ENCODE measurements at places on chromosomes 11 and 22.

DNA sequence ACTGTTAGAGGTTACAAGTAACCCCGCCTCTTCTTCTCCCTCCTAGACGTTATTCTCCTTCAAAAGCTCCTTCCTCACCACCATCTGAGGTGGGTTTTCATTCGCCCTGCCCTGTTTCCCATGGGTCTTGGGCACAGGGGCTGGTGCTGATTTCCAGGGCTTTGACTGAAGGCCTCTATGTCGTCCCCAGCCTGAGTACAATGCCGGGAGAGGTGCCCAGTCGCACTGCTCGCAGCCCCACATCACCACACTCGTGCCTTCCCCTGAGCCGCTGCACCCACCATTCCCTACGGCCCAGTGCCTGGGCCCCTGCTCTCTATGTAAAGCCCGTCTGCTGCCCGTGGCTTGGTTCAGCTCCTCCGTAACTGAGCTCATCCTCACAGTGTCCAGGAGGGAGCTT lies 169.8 kb downstream of the DSCAML1 start:
- DNase-seq = no peak

- DNase-seq = no peak
These were observed 433.2 kb downstream of the MIAT start for GRCh38 chr22:27090611-27091011.

DNA sequence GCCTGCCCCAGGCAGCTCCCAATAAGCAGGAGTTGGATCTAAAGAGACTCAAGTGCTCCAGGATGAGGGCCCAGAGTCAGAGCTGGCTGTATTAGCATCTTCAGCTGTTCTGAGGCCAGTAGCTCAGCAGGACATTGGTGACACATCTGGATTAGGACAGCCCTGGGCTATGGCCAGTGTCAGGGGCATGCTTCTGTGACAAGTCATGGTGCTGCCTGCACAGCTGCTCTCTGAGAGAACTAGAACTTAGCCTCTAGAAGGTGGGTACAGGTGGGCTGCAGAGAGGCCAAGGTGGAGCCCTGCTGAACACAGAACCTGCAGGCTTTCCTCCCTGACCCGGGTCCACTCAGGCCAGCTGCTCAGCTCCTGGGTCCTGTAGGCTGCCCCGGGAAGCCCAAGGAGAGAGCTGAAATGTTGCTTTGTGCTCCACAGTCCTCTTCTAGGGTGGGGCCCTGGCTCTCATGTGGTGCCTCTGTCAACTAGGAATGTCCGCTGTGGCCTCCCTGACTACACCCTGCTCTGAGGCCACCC lies 426.9 kb downstream of the SOX6 start:
- no peak for DNase-seq

DNA sequence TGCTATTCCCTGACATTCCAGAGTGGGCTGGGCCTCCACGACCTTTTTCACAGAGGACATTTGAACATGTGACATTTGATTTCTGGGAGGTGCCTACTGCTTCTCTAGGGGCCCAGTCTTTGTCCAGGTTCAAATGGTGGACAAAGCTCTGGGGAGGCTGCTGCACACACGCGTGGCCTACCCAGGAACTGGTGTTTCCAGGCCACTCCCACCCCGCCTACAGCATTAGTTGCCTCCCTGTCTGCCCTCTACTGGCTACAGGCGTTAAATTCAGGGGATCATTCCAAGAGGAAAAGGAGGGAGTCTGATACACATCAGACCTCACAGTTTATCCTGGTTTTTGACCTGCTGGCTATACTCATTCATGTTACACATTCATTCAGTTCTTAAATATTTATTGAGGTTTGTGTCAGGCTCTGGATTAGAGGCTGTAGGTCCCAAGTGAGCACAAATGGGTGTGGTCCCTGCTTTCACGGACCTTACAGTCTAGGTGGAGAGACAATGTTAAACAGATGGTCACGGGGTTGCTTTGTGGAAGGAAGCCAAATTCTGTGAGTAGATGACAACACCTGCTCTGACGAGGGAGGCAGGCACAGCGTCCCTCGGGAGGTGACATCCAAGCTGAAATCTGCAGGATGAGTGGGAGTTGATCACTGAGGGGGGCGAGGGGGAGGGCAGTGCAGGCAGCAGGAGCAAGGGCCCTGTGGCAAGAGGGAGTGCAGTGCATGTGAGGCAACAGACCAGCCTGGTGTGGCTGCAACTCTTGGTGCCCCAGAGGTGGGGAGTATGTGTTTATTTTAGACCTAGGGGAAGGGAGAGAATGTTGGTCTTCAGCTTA lies 11.8 kb downstream of the TUB start:
- peak; percentile 15 for DNase-seq

DNA sequence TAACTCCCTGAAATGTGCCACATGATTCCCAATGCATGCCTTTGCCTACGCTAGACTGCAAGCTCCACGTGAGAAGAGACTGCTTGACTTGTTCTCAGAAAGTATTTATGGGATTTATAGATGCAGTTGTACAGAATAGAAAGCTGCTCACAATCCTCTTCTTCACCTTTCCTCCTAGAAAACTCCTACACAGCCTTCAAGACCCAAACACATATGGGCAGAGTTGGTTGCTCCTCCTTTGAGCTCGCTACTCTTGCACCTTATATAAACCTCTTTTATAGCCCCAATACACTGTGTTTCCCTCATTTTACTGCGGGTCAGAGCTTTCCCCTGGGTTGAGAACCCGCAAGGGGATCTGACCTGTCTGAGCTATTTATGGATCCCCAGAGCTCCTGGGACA lies 16.4 kb downstream of the C1QTNF6 start:
- DNase-seq = no peak

GRCh38 chr11:74011360-74012073 lies 2.6 kb upstream of the UCP3 start:
- no peak for DNase-seq

DNA sequence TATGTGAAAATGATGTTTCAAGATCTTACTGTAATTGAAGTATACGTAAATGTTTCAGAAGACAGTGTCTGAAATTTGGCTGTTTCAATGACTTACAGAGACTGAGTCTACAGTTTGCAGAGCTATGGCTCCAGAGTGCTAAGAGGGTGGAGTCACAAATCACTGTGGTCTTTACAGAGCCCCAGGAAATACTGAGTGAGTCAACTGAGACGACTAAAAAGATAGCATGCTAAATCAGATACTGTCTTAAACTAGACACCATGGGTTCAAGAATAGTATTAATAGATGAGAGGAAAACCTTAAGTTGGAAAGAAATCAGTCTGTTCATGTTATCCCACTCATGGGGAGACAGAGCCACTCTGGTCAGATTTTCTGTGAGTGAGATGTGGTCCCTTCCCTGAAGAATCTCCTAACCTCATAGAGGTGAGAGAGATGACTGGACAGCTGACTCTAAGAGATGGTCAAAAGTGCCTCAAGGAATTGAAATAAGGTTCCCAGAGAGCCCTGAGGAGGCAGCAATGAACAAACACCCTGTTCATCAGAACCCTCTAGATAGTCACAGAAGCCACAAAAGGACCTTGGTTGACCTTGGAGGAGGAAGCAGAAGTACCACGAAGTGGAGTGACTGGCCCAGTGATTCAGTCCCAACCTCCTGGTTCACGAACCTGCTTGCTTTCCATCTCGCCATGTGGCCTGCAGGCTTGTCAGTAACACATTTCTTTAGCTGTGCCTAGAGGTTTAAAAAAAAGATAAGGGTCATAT lies 30.2 kb downstream of the C11orf91 start:
- DNase-seq = no peak

- DNase-seq = no peak
These were observed 60.7 kb downstream of the CDKN1C start for GRCh38 chr11:2824851-2825250.
